ENCODE measurements at places on chromosomes 6 and 20.

- DNase-seq = no peak
- no peaks in the 10 kb centered on the region for H3K4me1 ChIP-seq
- no peak overlapping the region for H3K4me3 ChIP-seq
- H3K36me3 ChIP-seq = no peaks in the 10 kb centered on the region
- H3K27ac ChIP-seq = no peak overlapping the region
- H3K27me3 ChIP-seq = no peaks in the 10 kb centered on the region
Measured at GRCh38 chr20:13355411-13355810, 134.3 kb downstream of the ISM1 start.

DNA sequence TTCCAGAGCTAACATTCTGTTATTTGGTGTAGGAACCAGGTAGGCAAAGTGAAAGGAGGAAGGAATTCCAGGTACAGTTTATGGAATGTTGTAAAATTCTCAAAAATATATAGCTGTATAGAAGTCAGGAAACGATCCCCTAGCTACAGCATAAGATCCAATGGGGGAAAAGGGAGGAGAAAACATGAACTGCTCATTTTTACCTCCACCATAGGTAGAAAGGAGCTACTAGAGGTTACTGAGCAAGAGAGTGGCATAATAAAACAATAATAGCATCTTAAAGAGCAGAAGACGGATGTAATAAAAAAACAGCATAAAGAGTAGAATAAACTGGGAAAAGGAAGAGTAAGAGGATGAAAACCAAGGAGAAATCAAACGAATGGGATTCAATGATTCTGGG, 26.9 kb downstream of the EPB41L2 start:
- no peak for DNase-seq
- H3K4me3 ChIP-seq = no peak overlapping the region
- no peaks in the 10 kb centered on the region for H3K27me3 ChIP-seq
- H3K4me1 ChIP-seq = no peaks in the 10 kb centered on the region
- H3K36me3 ChIP-seq = no peaks in the 10 kb centered on the region

DNA sequence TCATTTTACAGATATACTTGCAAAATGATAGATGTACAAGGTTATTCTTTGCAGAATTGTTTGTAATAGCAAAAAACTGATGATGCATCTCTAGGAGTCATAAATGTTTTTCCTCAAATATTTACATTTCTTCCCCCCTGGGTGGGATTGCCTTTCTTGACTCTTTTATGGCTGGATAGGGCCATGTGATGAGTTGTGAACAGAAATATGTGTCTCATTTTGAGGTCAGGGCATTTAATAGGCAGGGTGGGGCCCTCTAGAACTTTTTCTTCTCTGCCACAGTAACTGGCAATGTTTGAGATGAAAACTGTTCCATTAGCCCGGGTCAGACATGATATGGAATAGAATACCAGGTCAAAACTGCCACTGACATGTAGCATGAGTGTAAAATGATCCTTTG, 159.5 kb upstream of the SYNCRIP start:
- H3K27me3 ChIP-seq = no peaks in the 10 kb centered on the region
- no peak for DNase-seq
- no peaks in the 10 kb centered on the region for H3K36me3 ChIP-seq

DNA sequence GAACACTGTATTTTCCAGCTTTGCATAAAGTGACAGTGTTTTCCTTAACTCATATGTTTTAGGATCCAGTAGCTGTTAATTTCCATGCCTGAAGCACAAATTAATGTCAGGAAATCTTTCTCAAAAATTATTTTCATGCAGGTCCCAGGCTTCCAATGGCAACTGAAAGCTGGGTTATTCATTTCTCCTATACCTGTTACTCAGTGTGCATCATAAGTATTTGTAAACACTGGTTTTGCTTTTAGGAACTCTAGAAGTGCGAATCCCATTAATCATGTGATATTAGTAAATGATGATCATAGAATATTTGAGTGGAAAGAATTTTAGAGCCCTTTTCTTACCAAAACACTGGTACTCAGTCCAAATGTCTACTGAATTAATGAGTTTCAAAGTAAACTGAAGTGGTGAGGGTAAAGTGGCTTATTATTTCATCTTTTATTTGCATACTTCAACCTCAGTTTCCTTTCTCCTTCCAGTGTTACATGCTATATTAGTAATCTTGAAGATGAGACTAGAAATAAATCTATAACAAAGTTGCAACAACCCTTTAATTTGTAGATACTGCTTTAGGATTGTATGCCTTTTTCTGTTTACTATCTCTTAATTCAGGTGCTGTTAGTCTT, 124.0 kb downstream of the ZFAND3 start:
- no peak for DNase-seq
- no peaks in the 10 kb centered on the region for H3K4me1 ChIP-seq
- no peak overlapping the region for H3K27ac ChIP-seq
- no peak overlapping the region for H3K4me3 ChIP-seq
- H3K27me3 ChIP-seq = no peaks in the 10 kb centered on the region

All from adrenal gland (tissue), 19 donors.